ENCODE measurements at places on chromosomes 7 and 10.

DNA sequence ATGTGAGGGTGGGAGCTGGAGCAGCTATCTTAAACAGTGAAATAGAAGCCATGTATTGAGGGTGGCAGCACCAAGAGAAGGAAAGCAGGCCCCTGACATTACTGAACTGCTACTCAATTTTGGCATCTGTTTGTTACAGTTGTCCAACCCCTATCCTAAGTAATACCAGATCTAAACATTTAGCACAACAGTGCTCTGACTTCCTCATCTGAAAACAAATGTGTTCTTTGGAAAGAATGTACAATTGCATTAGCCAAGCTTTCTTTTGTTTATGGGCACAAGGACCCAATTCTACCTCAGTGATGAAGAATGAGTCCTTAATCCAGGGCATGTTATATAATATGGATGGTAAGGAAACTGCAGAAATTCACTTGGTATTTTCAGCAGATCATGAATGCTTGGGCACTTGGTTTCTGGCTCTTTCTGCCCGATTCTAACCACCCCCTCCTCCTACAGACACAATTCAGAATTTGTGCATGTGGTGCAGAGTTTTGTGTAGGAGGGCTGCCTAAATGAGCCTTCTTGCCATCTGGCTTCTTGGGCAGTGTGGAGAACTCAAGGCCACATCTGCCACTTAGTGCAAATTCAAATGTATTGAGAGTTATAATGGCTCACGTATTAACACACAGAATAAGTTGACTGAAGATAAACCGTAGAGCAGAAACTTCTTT, 36.9 kb upstream of the KMT2E start:
- DNase-seq: no peak

DNA sequence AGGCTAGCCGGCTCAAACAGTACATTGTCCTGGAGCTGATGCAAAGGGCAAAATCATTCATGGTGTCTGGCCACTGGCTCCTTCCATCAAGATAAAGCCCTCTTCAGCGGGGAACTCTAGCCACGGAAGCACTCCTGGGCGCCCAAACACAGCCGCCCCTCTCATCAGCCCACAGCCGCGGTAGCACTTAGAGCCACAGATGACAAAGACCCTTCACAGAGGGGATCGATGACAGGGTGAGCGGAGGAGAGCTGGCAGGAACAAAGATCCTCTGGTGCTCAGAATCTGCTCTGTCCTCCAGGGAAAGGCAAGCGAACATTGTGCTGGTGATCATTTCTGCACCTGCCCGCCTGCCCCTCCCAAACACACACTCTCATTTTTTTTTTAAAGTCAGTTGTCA, 222.2 kb upstream of the NRP1 start:
- DNase-seq: no peak

DNA sequence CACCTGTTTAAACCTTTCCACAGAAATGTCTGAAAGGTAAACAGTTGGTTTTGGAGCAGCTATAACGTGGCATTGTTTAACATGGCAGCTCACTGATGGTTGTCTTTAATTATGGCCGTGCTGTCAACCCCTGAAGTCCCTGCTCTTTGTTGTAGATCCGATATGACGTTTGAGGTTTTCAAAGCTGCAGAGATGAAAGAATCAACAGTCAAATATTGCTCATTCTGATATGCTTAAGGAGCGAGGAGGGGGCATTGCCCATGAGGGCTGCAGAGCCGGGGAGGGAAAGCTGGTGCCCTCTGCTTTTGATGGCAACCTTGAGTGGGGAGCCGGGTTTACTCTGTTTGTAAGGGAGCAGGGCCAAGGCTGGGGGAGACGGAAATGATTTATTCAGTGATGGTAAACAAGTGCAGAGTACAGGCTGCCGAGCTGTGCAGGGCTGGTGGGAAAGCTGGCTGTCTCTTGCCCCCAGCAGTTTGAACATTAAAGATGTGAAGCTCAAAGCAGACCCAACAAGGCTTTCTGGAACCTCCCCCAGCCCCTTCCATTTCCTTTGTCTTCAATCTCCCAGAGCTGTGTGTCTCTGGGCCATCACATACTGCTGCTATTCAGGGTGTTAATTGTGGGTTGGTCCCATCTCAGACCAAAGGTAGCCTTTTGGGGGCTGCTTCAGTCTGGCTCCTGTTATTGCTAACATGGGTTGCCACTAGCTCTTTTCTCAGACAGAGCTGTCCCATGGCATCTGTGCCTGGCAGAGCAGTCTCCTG, 345.5 kb downstream of the LRMDA start:
- DNase-seq: no peak

GRCh38 chr10:29865700-29866355, 193.6 kb downstream of the JCAD start:
- DNase-seq: no peak

- DNase-seq: no peak
Measured at GRCh38 chr7:100024020-100024619, 8.7 kb downstream of the ZKSCAN1 start.

- peak; percentile 57 for DNase-seq
Measured at GRCh38 chr10:80196270-80196949, 8.9 kb downstream of the ANXA11 start.

GRCh38 chr10:123991611-123992570, 100.3 kb upstream of the CPXM2 start:
- no peak for DNase-seq

GRCh38 chr10:34739915-34740314, 75.2 kb downstream of the PARD3 start:
- peak; percentile 83 for DNase-seq

- DNase-seq: no peak
Measured at GRCh38 chr7:38300175-38300574, 26.7 kb upstream of the TARP start.

DNA sequence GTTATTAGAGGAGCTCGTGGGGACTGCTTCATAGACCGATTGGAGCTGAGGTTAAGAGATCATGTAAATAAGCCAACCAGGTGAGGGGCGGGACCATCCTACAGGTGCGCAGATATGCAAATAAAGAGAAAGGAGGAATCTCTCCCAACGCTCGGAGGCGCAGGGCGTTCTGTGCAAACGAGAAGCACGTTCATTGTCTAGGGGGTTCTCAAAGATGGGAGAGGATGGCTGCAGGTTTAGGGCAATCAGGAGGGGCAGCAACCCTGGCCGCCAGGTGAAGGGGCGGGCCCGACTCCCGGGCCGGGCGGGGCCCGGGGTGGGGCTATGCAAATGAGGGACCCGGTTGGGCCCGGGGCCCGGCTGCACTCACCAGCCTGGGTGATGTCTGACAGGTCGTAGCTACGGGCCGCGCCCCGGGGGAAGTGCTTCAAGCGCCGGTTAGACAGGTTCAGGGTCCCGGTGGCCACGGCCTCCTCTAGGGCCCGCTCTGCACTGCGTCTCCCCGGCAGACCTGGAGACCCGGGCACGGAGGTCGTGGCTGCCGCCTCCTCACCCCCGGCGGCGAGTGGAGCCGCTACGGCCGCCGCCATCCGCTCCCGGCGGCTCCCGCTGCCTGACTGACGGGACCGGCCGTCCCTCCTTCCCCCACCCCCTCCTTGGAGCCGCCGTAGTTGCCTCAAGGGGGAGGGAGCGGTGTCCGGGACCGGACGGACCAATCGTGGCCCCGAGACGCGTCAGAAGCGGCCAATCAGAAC, at the start of gene LRCH4:
LRCH4 (minus strand) TSS at position 619 of the 755 bp plus-strand sequence; CDS start at position 590, 29 bp downstream.
- no peak for DNase-seq

DNA sequence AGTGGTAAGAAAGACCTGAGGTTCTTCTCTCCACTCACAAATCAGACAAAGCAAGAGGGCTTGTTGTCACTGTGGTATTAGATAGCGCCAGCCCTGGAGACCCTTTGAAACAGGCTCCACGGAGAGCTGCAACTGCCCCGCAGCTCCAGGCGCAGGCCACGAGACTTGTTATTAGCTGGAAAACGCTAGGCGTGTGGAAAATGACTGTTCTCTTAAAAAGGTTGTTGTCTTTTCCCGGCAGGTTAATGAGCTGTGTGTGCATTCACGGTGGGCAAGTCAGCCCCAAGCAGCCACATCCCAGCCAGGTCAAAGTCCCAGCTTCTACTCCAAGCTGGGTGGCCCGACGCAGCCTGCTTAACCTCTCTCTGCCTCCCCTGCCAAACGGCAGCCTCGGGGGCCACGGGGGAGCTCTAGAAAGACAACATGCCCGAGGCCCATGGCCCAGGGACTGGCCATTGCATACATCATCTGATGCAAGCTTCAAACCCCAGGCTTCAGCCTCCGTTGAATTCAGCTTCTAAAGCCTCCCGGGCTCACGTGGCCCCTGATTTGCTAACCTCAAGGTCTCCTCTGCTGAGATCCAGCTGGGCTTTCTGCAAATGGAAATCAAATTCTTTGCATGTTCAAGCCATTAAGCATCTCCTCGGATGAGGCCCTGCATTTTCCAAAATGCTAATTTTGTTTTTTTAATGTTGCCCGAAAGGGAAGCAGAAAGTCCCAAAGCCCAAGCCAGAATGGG, 61.3 kb upstream of the DNAAF5 start:
- peak; percentile 69 for DNase-seq

- DNase-seq: peak; percentile 83
Measured at GRCh38 chr10:103145860-103146466, 47.1 kb downstream of the NT5C2 start.

DNA sequence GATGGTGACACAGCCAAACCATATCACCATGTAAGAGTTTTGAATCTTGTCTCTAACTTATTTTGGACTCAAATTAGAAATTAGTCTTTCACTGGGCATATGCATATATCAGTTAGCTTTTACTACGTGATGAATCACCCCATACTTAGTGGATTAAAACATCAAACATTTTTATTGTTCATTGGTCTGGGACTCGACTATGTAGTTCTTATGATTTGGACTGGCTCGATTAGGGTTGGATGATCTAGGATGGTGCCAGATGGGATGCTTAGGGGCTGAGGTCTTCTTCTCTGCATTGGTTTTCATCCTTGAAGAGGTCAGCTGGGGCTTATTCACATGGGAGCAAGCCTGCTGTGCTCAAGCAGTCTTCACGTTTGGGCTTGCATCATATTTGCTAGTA, 264.9 kb downstream of the EXOC4 start:
- no peak for DNase-seq

DNA sequence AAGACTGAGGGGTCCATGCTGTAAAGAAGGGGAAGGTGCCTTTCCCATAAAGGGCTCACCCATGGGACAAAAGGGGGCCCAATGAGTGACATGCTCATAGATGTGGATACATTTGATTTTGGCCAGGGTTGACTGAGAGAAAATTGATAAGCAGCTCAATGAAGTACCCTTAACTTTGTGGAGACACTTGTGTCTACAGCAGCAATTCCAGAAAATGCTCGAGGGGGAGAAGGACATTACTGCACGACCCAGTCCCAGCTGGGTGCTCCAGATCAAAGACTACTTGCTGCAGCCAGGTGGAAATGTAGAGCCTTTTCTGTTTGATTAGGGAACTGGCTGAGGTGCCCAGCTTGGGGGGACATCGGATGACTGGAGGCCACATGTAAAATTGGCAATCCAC, 22.2 kb upstream of the ADAMTS14 start:
- DNase-seq: no peak

GRCh38 chr7:141397236-141398163, 153.7 kb upstream of the AGK start:
- no peak for DNase-seq

DNA sequence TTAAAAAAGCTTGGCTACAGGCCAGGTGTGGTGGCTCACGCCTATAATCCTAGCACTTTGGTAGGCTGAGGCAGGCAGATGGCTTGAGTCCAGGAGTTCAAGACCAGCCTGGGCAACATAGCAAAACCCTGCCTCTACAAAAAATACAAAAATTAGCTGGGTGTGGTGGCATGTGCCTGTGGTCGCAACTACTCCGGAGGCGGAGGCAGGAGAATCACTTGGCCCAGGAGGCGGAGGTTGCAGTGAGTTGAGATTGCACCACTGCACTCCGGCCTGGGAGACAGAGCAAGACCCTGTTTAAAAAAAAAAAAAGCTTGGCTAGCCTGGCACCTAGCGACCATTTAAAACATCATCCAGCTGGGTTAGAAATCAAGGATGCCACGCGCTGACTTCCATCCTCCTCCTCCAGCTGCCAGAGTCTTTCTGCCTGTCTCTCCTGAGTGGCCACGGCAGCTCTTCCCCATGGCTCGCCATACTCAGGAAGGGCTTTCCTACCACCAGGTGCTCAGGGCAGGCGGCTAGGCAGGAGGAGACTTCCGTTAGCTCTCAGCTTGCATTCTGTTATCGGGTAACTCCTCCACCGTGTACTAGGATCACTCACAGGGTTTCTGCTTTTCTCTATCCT, 45.0 kb downstream of the DENND2A start:
- DNase-seq: no peak

GRCh38 chr10:69318106-69318866, 40.0 kb downstream of the HK1 start:
- DNase-seq: peak; percentile 83

DNA sequence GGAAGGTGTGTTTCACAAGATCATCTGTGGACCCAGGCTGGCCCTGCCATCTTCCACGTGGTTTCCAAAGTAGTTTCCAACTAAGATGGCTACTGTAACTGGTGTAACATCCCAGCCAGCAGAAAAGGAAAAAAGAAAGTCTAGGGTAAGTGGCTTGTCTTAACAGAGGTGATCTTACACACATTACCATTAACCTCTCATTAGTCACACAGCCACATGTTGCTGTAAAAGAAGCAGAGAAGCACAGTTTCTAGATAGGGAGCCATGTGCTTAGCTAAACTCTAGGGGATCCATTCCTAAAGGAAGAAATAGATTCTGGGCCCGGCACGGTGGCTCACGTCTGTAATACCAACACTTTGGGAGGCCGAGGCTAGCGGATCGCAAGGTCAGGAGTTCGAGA, 54.3 kb downstream of the ZNF438 start:
- no peak for DNase-seq

- no peak for DNase-seq
Measured at GRCh38 chr7:98777051-98777450, 92.8 kb downstream of the TMEM130 start.

- DNase-seq: peak; percentile 52
Measured at GRCh38 chr10:93680412-93681047, 21.9 kb downstream of the FRA10AC1 start.

DNA sequence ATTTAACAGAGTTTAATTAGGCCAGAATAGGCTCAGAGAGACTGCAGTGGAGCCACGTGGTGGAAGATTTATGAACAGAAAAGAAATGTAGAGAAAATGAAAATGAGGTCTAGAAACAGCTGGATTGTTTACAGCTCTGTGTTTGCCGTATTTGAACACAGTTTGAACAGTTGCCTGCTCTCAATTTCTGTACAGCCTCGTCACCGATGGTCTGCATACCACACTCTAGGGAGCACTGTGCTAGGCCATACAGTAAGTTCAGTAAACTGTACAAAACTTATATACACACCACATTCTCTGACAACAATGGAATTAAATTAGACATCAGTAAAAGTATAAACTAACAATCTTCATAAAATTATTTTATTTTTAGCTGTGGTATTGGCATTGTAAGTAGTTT, 11.1 kb upstream of the CYP2E1 start:
- no peak for DNase-seq

- no peak for DNase-seq
Measured at GRCh38 chr10:90435296-90435695, 422.5 kb downstream of the HTR7 start.

GRCh38 chr10:127577376-127578258, 28.5 kb downstream of the NPS start:
- peak; percentile 17 for DNase-seq

GRCh38 chr7:39557222-39557621, 9.0 kb upstream of the YAE1 start:
- no peak for DNase-seq

- DNase-seq: no peak
Measured at GRCh38 chr7:116159711-116160110, 50.6 kb upstream of the TES start.

Data from astrocyte of the spinal cord (primary cell).